Myocyte (in vitro differentiated cells): ENCODE measurements at places on chromosomes 4 and X.

- peak; percentile 68 for DNase-seq
Observed at GRCh38 chr4:159227984-159228383, 125.1 kb downstream of the RAPGEF2 start.

DNA sequence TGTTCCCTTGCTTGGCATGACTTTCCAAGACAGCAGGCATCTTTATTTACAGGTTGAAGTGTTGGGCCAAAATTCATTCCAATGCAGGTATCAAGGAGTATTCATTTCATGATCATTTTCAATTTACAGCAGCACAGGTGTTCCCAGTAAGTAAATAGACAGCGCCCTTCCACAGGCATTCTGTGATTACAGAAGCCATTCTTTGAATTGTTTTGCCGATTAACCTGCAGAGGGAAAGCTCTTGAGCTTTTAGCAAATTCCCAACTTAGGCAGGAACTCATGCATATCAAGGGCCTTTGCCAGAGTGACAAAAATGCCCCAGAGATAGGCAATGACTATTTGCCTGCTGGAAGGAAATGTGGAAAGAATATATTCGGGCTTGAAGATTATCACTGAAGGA, 6.8 kb downstream of the TXK start:
- no peak for DNase-seq

GRCh38 chrX:149527705-149528104, 13.1 kb upstream of the EOLA1 start:
- DNase-seq, result peak; percentile 15

DNA sequence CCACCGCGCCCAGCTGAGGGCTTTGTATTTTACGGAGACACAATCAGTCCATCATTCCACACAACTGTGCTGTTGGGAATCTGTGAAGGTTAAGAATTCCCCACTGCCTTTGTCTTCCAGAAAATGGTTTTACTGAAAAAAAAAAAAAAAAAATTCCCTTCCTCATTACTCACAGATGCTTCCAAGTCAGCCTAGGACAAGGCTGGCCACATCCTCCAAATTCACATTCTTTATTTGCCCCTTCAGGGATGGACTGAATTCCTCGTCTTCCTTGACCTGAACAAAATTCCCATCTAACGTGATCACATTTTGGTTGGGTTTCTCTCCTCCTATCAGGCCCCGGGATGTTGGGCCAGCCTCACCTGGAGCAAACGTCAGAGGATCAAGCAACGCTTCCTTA, 130.3 kb downstream of the DHRSX start:
- DNase-seq, result no peak

DNA sequence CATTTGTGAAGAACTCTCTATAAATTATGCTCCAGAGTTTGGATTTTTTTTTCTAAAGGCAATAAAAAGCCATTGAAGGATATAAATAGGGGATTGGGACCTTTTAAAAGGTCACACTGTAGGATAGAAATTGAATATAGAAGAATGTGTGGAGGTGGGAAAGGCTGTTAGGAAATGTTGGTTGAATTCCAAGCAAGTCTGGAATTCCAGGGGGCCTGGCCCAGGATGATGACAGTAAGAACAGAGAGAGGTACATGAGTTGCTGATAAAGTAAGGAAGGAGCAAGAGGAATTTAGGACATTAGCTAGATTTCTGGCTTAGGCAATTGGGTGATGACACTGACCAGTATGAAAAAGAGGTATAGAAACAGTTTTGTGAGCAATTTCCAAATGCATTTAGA, 95.4 kb upstream of the USP38 start:
- no peak for DNase-seq

DNA sequence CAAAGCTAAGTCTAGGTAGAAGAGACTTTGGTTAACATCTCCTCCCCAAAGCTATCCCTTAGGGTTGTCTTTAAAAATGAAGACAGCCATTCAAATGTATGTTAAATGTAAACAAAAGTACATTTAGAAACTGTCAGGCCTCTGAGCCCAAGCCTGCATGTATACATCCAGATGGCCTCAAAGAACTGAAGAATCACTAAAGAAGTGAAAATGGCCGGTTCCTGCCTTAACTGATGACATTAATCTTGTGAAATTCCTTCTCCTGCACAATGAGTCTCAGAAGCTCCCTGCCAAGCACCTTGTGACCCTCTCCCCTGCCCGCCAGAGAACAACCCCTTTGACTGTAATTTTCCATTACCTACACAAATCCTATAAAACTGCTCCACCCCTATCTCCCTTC, 377.9 kb downstream of the FAM133A start:
- no peak for DNase-seq

DNA sequence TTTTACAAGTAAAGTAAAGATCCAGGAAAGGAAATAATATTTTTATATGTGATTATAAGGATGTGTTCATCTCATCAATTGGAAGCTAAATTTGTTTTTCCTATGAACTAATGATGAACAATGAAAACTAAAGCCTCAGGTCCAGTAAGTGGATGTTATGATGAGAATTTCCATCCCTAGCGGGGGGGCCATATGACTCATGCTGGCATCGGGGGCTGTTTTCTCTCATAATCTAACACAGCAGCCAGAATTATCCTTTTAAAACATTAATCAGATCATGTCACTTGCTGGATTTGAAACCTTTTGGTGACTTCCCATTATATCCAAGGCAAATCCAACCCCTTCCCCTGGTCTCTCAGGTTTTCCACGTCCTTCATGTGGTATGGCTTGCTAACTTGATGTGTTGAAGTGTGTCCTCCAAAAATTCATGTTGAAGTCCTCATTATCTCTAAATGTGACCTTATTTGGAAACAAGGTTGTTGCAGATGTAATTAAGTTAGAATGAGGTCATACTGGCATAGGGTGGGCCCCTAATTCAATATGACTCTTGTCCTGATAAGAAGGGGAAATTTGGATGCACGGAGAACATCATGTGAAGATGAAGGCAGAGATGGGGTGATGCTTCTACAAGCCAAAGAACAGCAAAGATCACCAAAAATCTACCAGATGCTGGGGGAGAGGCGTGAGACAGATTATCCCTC, 96.8 kb downstream of the AKAP4 start:
- no peak for DNase-seq

- DNase-seq, result no peak
Observed at GRCh38 chrX:41014776-41015360, 70.4 kb upstream of the USP9X start.
